ENCODE measurements at places on chromosomes 5 and 9.

GRCh38 chr9:132782037-132782436, 96.0 kb downstream of the AK8 start:
- DNase-seq, result no peak

GRCh38 chr5:6393596-6394194, 15.3 kb upstream of the MED10 start:
- no peak for DNase-seq

GRCh38 chr9:124018730-124019697, 7.4 kb downstream of the LHX2 start:
- no peak for DNase-seq

DNA sequence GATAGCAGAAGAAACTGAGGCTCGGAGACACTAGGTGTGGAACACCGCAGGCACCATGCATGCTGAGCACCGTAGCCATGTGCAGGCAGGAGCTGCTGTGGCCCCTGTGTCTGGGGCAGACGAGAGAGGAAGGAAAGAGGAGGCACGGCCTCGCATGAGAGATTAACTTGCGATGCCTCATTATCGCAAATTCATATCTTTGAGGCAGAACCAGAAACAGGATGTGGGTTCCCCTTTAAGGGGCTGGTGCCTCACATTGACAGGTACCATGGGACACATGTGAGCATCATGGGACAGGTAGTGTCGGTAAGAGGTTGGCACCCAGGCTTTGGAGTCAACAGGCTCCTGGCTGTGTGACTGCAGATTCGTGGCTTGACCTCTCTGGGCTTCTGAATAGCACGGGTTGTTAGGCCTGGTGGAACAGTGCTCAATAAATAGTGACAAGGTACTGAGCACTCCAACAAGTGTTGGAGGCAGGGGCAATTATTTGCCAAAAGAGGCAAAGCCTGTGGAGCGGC, 40.8 kb downstream of the NAIF1 start:
- peak; percentile 75 for DNase-seq

GRCh38 chr5:32562843-32563242, 22.5 kb upstream of the SUB1 start:
- no peak for DNase-seq

- DNase-seq, result no peak
Observed at GRCh38 chr9:120505186-120505585, 74.8 kb downstream of the CDK5RAP2 start.

DNA sequence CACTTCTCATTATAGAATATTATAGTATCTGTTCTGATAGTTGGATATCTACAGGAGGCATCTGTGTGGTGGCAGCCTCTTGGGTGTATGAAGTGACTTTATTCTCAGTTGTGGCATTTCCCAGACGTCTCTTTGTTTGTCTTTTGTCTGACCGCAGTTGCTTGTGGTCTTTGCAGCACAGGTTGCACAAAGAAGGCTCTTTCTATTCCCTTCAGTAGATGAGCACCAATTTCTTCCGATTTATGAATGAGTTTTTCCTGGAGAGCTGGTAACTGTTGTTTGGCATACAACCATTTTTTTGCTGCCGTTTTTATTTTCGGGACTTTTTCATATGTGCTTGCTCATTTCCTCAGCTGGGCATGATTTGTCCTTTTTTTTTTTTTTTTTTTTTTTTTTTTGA, 56.4 kb upstream of the MYO10 start:
- DNase-seq, result no peak

DNA sequence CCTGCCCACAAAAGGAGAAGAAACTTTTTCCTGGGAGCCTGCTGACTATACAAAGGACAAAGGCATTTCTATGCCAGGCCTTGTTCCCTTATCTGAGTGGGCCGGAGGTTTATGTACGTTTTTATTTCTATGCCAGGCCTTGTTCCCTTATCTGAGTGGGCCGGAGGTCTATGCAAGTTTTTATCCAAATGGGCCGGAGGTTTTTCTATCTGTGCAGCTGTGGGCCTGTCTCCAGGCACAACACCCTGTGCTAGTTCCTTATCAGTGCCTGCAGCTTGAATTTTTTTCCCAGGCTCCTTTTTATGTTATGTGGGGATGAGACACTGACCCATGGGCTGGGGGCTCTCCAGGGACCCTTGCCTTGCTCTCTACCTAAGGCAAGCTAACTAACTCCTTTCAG, 5.5 kb downstream of the SLC25A2 start:
- DNase-seq, result no peak

GRCh38 chr5:23629396-23629795, 122.0 kb downstream of the PRDM9 start:
- DNase-seq, result no peak

DNA sequence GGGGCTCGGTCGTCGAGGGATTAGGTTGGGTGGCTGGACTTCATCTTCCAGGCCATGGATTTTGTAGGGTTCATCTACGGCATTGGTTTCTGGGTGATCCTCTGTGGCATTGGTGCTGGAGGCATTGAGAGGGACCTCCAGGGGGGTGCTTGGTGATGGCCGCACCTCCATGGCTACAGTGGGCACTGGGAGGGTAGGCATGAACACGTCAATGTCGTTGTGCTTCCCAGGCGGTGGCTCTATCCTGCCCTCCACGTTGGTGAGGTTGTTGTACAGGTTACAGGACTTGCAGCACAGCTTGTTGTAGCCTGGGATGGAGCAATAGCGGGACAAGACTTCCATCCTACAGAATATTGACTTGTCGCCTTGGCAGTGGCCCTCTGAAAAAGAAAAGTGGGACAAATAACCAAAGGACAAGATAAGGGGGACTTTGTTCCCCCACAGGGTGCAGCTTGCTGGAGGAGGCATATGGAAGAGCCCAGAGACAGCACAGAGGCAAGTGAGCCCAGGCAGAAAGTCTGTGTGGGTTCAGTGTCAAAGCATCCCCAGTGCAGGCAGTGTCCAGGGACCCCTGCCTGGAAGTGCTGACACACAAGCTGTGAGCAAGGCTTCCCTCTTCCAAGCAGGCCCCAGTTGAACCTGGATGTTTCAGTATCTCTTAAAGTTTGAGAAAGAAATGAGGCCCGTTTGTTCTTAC, 53.9 kb downstream of the ZNF354C start:
- DNase-seq, result no peak

DNA sequence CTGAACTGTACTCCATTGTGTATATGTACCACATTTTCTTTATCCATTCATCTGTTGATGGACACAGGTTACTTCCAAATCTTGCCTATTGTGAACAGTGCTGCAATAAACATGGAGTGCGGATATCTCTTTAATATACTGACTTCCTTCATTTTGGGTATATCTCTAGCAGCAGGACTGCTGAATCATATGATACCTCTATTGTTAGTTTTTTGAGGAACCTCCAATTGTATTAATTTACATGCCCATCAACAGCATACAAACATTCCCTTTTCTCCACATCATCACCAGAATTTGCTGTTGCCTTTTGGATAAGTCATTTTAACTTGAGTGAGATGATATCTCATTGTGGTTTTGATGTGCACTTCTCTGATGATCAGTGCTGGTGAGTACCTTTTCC, 81.8 kb upstream of the FAM120A start:
- no peak for DNase-seq

DNA sequence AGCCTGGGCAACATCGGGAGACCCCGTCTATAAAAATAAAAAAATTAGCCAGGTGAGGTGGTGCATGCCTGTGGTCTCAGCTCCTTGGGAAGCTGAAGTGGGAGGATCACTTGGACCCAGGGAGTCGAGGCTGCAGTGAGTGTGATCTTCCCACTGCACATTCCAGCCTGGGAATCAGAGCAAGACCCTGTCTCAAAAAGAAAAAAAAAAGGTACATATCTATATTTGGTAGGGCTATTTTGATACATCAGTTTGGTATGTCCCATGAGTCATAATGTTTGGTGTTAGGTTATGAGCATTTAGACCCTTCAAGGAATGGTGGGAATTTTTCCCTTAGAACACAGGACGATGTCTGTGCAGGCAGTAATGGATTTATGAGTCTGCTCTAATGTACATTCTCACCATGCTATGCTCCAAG, 55.3 kb upstream of the POU4F3 start:
- no peak for DNase-seq

DNA sequence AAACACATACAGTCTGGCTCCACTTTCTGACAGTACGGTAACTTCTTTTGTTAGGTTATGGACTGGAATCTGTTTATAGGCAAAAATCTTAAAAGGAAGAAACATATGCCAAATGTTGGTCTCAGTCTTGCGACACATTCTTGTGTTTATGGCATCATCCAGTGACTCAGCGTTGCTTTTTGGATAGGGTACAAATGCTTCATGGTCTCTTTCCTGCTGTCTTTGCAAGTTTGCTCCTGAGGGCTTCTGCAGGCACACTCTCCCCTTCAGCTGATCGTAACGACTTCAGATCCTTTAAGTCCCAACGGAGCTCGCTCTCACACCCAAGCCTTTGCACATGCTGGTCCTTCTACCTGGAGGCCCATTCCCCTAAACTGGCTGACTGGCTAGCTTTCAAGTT, 23.6 kb upstream of the TNFSF8 start:
- no peak for DNase-seq

GRCh38 chr5:94916619-94917018, 298.1 kb downstream of the SLF1 start:
- no peak for DNase-seq

DNA sequence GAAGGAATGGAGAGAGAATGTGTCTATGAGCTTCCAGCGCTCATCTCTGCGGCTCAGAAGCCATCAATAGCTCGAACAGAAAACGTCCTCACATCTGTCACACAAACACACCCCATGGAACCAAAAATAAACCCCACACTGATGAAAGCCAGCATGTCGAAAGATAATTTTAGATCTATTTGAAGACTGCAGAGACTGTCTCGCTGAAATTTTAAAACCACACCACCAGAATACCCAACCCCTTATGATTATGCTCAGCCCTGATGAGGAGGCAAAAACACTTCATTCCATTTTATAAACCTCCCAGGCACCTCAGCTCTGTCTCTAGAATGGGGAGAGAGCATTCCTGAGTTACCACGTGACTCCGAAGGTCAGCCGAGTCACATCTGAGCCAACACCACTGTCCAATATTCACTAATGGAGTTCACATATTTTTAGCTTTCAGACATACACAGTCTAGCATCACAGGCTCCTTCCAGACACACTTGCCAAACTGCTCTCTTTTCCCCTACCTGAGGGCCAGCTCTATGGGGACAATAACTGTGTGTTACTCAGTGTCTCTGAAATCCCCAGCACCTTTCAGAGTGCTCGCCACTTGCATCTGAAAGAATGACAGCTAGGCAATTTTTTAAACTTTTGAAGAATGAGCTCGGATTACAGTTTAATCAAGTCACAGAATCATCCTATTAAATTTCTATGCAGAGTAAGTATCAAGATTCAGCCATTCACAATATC, 63.2 kb downstream of the SERINC5 start:
- DNase-seq, result no peak

GRCh38 chr5:34957857-34958690, 28.7 kb downstream of the DNAJC21 start:
- no peak for DNase-seq

- no peak for DNase-seq
Observed at GRCh38 chr9:127660886-127661741, 45.7 kb upstream of the CFAP157 start.

DNA sequence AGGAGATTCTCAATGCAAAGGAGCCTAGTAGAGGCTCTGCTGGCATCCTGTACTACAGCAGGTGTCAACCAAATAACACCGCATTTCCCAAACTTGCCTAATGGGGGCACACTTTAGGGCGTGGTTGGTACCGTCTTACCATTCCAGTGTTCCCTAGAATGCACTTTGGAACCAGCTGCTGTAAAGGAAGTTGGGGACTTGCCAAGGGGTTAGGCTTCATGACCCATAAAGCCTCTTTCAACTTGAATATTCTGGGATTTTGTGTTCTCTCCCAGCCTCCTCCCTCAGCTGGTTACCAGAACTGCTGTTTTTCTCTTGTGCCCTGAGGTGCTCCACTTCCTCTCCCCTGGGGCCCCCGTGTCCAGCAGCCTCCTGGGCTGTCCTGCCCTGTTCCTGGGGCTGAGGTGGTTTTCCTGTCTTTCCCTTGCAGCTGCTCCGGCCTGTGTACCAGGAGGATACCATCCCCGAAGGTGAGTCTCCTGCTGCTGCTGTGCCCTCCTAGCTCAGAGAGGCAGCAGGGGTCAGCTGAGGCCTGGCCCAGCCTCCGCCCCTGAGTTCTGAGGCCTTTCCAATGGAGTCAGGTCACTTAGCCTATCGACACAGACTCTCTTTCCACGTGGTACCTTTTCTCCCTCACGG, 44.7 kb downstream of the RGS3 start:
- DNase-seq, result no peak

- no peak for DNase-seq
Observed at GRCh38 chr5:1519631-1520210, 4.0 kb downstream of the LPCAT1 start.

DNA sequence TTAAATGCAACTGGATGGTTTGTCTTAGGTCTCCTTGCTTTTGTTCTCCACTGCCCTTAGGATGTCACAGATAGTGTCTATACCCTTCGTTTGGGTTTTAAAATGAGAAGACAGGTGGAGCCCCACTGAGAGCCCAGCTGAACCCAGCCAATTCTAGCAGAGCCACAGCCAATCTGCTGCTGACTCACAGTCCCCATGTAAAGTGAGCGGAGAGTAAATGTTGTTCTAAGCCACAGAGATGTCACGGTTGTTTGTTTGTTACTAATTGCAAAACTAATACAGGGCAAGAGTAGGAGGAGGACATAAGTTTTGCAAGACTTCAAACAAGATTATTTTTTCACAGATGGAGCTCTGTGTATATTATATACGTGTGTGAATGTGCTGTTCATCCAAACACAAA, 50.5 kb upstream of the AGXT2 start:
- no peak for DNase-seq

- no peak for DNase-seq
Observed at GRCh38 chr9:112535301-112535700, 48.7 kb downstream of the KIAA1958 start.

Measured in stimulated activated naive CD4-positive, alpha-beta T cell treated with Interleukin-2 at 50 U/mL for 16 hours (primary cell).